Stimulated activated CD4-positive, alpha-beta T cell treated with anti-CD3 and anti-CD28 coated beads, Interleukin-12 subunit alpha, Interleukin-12 subunit beta, amount 100 ng/mL, for 4 hours (primary cell): ENCODE measurements at places on chromosomes 6 and 20.

GRCh38 chr20:26207237-26207966 is 510.7 kb upstream of the ZNF337 start:
- DNase-seq: no peak

DNA sequence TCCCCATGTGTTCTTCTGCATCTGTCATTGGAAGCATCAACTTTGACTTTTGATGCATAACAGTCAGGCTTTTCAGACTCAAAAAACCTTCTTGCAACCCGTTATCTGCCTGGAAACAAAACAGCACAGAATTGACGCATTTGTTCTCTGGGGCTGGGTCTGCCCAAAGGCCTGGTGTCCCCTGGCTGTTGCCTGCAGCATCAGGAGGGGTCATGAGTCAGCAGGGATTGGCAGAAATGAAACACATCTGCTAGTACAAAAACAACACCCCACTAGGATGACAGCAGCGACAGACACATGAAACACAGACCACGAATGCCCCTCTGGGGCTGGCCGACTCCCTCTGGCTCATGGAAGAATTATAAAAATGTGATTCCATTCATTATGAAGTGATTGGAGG is 157.6 kb upstream of the INSM1 start:
- DNase-seq: no peak

GRCh38 chr20:55354720-55355119 is 650.6 kb downstream of the CBLN4 start:
- no peak for DNase-seq

GRCh38 chr20:1333462-1334369 is 4.8 kb upstream of the SDCBP2 start:
- DNase-seq: no peak

DNA sequence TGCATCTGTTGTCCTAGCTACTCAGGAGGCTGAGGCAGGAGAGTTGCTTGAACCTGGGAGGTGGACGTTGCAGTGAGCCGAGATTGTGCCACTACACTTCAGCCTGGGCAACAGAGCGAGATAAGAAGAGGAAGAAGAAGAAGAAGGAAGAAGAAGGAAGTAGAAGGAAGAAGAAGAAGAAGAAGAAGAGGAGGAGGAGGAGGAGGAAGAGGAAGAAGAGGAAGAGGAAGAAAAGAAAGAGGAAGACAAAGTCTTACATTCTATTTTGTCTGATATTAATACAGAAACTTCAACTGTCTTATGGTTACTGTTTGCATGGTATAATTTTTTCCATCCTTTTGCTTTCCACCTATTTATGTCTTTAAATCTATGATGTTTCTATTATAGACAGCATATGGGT is 7.2 kb upstream of the NELFCD start:
- DNase-seq: no peak

GRCh38 chr6:40582892-40583291 is 4.3 kb downstream of the LRFN2 start:
- DNase-seq: no peak

GRCh38 chr6:91278416-91278815 is 691.5 kb upstream of the MAP3K7 start:
- DNase-seq: no peak

DNA sequence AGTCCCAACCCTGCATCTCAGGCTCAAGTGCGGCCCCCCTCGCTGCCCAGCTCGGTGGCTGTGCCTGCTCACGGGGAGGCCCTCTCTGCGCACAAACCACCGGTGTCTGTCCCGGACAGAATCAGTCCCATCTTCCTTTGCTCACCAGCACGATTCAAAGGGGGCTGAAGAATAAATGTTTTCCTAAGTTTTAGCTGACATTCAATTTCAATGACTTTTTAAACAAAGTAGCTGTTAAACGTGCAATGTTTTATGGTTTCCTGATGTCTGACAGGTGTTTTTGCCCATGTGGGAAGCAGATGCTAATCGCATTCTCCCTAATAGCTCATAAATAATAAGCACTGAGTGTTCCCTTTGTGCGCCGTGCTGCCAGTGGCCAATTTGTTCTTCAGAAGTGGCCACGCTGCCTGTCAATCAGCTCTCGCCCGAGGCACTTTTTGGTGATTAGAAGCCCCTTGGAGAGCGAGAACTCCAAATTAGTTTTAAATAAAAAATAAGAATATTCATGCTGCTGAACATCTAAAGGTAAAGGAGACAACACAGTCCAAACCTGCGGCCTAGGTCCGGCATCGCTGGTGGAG is 26.3 kb downstream of the BHLHE23 start:
- no peak for DNase-seq

DNA sequence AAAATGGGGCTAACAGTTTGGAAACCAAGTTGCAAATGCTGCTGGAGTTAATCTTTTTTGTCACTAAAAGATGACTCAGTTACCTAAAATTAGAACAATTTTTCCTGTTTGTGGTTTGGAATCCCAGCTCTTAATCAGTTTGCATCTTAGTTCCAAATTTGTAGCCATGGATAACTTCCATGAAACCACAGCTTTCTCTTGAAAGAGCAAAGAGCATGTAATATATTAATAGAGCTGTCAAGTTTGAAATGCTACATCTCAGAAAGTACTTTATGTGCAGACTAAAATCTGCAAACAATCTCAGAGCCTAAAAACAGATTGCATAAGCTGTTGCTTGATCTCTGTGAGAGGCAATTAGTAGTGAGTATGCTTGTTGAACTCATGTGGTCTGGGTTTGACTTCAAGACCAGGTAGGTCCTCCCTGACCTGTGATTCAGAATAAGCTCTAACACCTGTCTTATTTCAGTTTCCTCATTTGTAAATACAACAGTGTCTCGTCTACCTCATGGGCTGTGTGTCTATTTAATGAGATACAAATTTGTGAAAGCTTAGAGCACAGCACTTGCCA is 23.5 kb downstream of the DHX35 start:
- DNase-seq: no peak

GRCh38 chr20:35644806-35645205 is 19.9 kb downstream of the CPNE1 start:
- no peak for DNase-seq

GRCh38 chr20:34553366-34553867 is 5.1 kb upstream of the MAP1LC3A start:
- no peak for DNase-seq

- DNase-seq: no peak
These were observed 9.8 kb upstream of the AKAP7 start for GRCh38 chr6:131125431-131125830.

DNA sequence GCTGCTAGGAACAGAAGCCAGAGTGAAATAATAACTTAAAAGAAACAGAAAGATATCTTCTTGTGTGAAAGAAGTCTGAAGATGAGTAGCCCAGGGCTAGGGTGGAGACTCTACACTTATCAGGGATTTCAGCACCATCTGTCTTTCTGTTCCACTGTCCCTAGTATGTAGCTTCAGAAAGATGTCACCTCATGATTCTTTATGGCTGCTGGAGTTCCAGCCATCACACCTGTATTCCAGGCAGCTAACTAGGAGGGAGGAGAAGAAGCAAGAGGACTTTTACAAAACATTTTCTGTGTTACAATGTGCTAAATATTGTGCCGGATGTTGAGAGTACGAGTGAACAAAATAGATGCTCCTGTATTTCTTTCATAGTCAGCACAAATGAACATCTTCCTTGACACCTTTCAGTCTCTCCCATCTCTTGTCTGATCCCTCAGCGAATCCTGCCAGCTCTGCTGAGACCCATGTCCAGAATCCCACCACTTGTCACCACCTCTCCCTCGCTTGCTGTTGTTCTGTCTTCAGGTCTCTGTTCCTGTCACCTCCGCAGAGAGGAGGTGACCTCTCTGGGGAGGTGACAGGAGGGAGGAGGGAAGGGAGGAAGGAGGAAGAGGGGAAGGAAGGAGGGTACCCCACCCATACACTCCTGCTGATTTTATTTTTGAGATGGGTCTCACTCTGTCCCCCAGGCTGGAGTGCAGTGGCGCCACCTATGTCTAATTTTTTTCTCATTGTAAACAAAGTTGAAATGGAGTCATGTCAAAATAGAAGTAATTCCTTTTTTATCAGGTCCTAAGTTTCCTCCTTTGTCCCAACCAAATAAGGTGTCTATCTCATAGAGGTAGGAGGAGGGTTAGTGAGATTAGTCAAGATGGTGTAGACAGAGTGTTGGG is 188.9 kb downstream of the TFAP2C start:
- no peak for DNase-seq

DNA sequence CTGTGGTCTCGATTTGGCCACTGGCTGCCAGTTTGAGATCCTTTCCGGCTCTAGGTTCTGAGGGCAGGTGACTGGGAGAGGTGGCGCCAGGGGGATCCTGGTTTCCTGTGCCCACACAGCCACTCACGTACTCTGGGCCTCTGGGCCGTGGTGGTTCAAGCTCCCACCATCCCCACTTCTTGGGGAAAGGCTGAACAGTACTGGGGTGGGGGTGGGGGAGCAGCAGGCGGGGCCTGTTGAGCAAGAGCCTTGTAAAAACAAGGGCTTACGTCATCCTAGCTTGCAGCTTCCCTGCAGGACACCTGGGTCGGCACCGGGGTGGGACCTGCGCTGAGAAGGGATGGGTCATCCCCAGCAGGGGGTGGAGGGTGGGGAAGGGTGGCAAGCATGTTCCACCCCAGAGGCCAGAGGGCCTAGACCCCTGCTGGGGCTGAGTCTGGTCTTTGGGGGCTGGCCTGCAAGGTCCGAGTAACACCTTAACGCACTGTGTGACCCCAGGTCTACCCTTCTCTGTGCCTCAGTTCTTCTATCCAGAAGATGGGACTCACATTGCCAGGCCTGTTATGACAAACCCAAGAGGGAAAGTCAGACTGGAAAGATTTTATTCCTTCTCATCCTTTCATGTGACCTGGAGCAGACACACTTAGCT is 3.1 kb upstream of the CEBPB start:
- DNase-seq: no peak

DNA sequence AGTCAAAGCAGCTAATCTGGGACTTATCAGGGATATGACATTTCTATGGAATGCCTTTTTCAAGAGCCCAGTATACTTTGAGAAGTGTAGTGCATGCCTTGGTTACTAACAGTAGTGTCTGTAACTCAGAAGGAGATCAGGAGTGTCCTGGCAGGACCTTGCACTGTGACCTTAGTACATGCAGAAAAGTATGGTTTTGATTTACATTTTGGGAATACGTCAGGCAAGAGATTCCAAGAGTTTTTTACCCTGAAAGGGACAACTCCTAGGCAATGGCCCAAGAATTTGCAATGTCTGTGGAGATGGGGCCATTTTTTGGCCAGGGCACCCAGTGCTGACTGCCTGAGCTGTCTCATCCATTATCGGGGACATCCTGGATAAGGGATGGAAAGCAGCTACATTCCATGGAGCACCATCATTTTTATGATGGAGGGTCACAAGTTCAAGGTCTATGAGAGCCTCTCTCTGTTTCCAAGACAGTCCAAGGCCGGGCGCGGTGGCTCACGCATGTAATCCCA is 80.2 kb downstream of the FAM50B start:
- DNase-seq: no peak

DNA sequence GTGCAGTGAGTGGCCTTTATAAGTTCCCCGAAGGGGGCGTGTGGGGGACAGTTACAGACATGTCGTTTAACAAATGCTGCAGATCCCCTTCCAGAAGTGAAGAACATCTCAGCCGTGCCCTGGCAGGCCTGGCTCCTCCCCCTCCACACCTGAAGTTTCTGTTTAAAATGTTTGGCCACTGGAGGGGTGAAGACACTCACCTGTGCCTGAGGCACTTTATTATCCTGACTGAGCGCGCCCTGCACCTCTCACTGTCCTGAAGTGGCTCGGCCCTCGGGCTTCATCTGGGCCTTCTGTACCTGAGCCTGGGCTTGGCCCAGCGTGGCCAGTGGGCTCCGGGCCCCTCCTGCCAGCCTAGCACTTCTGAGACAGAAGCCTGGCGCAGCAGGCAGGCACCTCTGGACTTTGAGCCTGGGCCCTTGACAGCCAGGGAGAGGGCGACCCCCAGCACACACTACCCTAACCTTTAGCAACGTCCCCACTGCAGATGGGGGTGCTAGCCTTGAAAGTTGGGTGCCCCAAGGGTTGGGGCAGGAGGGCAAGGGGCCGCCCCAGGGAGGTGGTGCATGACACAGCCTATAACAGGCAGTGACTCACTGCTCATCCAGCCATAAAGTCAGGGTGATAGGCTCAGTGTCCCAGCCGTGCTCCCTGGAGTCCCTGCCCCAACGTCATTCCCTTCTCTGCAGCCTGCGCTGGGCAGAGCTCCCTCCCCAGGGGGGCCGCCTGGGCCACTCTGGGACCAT is 13.6 kb upstream of the GATA5 start:
- no peak for DNase-seq

GRCh38 chr6:36683656-36684446 is 5.3 kb downstream of the CDKN1A start:
- DNase-seq: no peak

DNA sequence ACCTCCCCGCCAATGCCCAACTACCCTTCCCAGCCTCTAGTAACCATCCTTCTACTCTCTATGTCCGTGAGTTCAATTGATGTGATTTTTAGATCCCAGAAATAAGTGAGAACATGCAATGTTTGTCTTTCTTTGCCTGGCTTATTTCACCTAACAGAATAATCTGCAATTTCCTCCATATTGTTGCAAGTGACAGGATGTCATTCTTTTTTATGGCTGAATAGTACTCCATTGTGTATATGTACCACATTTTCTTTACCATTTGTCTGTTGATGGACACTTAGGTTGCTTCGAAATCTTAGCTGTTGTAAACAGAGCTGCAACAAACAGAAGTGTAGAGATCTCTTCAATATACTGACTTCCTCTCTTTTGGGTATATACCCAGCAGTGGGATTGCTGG is 65.0 kb downstream of the RNF217 start:
- DNase-seq: no peak

DNA sequence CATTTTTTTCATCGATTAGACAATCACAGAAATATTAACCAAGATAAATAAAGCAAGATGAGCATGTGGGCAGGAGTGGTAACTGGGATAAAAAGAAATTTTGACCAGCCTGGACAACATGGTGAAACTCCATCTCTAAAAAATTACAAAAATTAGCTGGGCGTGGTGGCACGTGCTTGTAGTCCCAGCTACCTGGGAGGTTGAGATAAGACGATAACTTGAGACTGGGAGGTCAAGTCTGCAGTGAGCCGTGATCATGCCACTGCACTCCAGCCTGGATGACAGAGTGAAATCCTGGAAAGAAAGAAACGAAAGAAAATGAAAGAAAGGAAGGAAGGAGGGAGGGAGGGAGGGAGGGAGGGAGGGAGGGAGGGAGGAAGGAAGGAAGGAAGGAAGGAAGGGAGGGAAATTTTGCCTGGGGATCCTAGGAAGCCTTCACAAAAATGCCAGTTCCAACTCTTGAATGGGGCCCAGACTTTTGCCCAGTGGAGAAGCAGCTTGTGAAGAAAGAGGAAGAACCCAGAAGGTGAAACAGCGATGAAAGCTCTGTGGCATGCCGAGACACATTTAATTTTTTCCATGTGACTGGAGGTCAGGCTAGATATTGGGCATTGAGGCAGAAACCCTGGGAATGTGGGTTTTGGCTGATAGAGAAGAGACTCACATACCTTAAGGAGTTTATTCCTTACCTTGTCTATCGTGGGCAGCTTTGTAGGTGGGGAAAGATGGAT is 20.3 kb downstream of the CCDC170 start:
- DNase-seq: no peak

DNA sequence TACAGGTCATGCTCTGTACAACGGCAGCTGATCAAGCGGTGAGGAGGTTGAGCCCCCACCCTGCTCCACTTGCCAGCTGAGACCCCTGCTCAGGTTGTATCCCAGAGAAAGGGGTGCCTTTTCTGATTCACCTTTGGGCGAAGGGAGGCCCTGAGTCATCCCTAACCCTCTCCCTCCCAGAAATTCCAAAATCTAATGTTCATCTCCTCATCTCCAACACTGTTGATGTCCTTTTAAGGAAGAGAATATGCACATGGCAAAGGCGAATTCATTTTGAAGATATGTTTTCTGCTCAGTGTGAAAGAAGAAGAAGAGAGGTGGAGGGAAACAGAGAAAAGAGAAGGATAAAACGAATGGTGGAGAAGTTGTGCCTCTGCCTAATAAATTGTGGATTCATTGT is 120.5 kb downstream of the SCML4 start:
- no peak for DNase-seq
